Effector CD4-positive, alpha-beta T cell (primary cell): ENCODE measurements at places on chromosomes 2 and 18.

DNA sequence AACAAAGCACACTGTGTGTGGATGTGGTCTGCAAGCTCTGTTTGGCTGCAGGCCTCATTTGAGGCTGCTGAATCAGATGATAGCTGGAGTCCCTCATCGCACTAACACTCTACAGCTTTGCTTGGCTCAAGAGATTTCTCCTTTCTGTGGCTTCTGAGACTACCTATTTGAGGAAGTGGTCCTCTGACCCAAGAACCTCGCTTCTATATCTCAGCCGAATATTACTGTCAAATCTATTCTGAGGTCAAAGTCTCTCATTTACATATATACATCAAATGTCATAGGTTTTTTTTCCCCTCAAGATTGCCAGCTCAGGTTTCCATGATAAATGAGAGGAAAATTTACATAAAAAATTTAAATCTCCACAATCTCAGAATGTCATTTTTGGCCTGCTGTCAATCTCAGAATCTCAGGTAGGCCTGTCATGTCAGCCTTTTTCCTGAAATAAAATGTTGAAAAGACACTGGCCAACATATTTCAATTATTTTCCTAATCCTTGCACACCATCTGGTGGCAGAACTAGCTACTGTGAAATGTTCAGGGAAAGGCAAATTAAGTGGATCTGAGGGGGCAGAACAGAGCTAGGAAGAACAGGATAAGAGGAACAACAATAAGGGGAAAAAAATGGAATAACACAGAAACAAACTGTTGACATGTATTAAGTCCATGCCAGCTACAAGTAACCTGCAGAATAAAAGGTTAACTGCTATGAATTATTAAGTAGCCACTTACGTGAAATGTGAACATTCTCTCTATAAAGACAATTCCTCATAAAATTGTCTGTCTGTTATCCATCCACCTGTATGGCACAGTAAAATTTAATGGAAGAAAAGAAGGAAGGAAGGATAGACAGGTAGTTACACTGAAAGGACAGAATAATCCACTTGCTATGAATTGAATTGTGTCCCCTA is 39.3 kb downstream of the AP1S3 start:
- DNase-seq = no peak

DNA sequence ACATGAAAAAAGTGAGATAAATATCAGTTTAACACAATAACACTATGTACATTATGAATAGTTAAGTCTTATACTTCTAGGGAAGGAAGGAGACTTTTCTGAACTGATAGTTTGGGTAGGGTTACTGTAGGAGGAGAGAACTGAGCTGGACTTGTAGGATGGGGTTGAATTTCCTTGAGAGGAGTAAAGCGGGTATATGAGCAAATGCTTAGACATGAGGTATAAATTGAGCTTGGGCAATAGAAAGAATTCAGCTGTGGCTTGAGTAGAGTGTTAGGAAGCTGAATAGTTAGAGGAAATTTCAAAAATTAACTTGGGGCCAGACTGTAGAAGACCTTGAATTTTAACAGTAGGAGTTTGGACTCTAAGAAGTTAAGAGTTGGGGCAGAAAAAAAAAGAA is 45.1 kb downstream of the LCLAT1 start:
- DNase-seq = no peak

- DNase-seq = no peak
These were observed 699 bp upstream of the RAPGEF4 start for GRCh38 chr2:172734711-172735581.

DNA sequence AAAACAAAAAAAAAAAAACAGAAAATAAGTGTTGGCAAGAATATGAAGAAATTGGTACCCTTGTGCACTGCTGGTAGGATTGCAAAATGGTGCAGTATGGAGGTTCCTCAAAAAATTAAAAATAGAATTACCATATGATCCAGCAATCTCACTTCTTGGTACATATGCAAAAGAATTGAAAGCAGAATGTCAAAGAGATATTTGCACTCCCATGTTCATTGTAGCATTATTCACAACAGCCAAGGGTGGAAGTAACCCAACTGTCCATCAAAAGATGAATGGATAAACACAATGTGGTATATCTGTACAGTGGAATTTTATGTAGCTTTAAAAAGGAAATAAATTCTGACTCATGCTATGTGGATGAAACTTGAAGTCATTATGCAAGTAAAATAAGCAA is 72.8 kb upstream of the POU3F3 start:
- DNase-seq = no peak

DNA sequence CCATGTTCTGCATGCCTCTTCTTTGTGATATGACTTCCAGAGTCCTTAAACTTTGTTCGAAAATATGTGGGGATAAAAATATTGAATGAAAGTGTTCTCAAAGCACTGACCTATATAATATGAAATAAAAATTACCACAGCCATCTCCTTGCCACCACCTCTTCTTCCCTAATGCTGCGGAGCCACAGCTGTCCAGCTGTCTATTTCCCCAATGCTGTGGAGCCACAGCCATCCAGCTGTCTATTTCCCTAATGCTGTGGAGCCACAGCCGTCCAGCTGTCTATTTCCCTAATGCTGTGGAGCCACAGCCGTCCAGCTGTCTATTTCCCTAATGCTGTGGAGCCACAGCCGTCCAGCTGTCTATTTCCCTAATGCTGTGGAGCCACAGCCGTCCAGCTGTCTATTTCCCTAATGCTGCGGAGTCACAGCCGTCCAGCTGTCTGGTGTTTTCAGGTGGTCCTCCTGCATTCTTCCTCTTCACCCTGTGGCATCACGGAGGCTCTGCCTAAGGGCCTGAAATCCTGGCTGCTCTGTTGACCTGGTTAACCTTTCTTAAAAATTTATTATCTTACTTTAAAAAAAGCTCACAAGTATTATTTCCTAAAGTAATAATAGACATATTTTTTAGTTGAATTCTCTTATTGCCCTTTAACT is 266.1 kb upstream of the MEX3C start:
- DNase-seq = no peak

DNA sequence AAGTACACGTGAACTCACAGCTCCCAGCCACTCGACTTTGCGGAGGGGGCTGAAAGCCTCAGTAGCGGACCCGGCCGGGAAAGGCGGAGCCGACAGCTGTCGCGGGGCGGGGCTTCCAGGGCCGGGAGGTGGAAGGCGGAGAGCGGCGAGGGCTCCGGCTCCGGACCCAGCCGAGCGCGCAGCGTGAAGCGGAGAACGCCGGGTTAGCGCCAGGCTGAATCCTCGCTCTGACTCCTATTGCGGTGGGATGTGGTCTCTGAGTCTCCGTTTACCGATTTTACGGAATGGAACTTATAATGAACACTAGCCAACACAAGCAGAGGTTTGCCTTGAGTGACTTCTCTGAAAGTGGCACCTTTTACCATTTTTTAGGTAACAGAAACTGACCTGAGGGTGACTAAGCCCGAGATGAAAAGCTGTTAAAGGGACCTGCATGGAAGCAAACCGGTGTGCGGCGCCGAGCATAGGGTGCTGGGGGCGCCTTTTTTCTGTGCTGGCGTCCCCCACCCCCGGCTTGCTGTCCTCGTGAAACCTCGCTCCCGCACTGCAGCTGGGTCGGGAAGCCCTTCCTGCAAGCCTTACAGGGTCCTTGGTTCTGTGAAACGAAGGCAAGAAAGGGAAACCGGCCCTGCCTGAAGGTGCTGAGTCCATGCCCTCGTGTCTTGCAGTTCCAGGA is 72.9 kb downstream of the EN1 start:
- DNase-seq = no peak

GRCh38 chr2:124985270-124985669 is 960.2 kb downstream of the CNTNAP5 start:
- no peak for DNase-seq

- no peak for DNase-seq
These were observed 303.5 kb upstream of the FIGN start for GRCh38 chr2:164039270-164039669.

GRCh38 chr2:210730672-210731071 is 174.3 kb downstream of the CPS1 start:
- DNase-seq = no peak

DNA sequence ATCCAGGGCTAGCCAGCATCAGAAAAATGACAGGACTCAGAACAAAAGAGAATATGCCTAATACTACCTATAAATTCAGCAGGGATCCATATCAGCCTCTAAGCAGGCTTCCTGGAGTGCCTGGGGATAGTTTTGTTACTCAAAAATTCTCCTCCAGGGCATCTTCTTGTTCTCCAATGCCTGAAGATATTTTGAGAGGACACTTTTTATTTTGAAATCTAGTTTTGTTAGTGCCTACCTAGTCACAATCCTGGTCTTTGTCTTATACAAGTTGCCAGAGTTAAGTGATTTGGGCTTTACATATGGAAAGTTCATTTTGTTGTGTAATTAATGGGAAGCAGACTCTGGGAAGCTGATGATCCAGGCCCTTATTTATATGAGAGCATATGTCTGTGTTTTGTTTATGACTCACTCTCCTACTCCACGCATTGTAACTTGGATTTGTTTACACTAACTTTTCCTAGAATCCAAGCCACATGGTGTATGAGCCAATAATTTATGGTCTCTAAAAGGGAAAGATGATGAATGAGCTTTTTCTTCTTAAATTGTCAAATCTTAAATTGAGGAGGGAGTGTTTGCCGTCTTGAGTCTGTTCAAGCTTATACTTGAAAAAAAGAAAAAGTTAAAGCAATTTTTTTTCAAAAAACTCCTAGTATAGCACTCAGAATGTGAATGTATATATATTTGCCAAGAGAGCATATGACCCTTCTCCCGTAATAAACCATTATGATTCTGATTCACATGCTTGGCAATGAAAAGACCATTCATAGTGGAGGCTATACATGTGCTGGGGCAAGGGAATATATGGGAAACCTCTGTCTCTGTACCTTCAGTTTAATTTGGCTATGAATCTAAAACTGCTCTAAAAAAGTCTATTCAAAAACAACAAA is 370.3 kb downstream of the SETBP1 start:
- no peak for DNase-seq

GRCh38 chr2:223735659-223736244 is 101.6 kb downstream of the AP1S3 start:
- no peak for DNase-seq

DNA sequence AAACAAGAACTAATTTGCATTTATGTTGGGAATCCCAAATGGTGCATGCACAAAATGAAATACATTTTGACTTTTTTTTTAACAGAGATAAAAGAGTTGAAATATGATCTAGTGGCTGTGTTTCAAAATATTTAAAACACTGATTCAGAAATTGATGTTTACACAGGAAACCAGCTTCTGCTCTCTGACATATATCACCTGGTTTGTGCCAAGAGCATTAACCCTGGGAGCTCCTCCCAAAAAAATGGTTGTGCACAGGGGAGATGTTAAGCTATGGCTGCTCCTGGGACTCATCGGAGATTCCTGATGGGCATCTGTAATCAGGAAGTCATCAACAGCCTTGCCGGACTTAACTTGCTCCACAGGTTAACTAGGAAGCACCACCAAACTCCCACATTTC is 65.2 kb upstream of the MAL start:
- DNase-seq = no peak

- no peak for DNase-seq
These were observed 252.6 kb downstream of the AGAP1 start for GRCh38 chr2:235746257-235746934.

DNA sequence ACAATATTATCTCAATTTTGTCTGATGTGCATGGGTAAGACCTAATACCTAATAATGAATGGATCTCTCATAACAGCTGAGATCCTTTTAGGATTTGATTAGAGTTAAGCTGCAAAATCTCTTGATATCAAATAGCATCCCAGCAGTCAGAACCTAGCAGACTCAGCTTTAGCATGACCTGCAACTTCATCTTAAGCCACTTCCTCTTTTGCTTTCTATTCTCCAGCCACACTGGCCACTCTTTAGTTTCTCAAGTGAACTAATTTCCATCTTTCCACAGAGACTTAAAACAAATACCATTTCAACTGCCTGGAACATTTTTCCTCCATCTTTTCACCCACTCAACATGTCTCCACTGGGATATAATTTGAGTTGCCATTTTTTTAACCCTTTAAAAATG is 1251.6 kb upstream of the ZEB2 start:
- DNase-seq = no peak

DNA sequence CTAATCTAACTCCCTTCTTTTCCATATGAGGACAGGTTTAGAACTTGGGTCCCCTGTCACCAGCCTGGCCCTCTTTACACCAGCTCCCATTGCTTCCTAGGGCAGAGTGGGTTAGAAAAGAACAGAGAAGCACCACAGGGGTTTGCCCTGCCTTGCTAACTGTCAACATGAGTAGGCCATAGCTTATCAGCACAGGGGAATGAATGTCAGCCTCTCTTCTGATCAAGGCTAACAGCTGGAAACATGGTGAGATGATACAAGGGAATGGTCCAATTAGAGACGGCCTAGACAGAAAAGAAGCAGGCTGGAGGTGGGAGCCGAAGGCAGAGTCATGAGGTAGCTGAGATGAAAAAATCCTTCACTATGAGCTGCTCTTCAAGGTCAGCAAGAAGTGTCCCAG is 189.4 kb upstream of the ACAA2 start:
- no peak for DNase-seq

DNA sequence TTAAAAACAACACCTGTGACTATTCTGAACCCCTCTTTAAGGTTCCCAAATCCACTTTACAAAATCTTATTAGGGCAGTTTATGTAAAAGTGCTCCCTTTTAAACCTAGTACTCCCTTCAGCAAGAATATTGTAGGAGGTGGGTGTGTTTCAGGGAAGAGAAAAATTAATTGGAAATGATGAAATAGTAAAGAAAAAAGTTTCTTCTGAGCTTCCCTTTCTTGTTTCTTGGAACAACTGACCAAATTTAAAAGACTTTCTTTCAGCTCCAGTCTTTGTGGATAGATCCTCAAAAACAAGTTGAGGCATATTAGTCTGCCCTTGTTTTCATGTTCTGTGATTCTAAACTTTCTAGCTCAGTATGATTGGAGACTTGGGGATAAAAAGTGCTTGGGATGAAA is 3.0 kb downstream of the VWA3B start:
- no peak for DNase-seq

- DNase-seq = no peak
These were observed 39.3 kb downstream of the NGEF start for GRCh38 chr2:232973796-232974195.

DNA sequence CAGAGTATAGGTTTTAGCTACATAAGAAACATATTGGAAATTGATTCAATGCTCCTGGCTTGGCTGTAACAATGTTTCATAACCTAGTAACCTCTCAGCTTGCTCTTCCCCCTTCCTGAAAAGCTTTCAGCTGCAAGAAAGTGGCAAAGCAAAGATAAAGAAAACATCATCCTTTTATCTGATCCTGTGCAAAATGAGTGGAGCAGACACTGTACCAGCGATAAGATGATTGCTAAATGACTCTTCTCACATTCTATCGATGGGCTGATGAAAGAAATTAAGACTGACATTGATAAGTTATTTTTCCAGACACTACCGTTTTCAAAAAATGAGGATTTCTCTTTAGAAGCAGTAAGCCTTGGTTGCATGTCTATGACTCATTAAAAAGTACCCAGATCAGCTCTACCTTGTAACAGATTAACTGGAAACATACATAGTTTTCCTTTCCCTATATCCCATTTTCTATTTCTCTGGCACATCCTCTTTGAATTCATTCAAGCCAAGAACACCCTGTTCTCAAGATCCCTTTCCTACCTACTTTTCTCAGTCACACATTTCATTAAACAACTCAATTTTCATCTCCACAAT is 87.1 kb upstream of the LYPD1 start:
- no peak for DNase-seq
